Glomerular endothelial cell (primary cell): ENCODE measurements at places on chromosomes 3 and 15. TPM values are rescaled to one million over a fixed set of nuclear protein-coding genes. Genes with fewer than 3 reads are reported as not detected.

ACTRT3 gene
- 2.8 and 3.4 TPM in 2 replicates for total RNA-seq

APOD gene
- 2.8 and 8.6 TPM in 2 replicates for total RNA-seq

HYAL1 gene
- total RNA-seq = 0.73 and 1.2 TPM in 2 replicates

TF gene
- 0.12 and 0.15 TPM in 2 replicates for total RNA-seq

GXYLT2 gene
- 2.7 and 4.8 TPM in 2 replicates for total RNA-seq

STT3B gene
- 108 and 130 TPM in 2 replicates for total RNA-seq

ITPKA gene
- total RNA-seq = 2.1 and 5.0 TPM in 2 replicates

ETFA gene
- total RNA-seq = 64.1 and 88.9 TPM in 2 replicates
